ENCODE measurements at places on chromosomes 3 and 15. TPM values are rescaled to one million over a fixed set of nuclear protein-coding genes. Genes with fewer than 3 reads are reported as not detected.

The SLC6A11 gene
- not detected for total RNA-seq

The RBPMS2 gene
- 25.8 TPM for total RNA-seq

The LRRC2 gene
- 0.18 TPM for total RNA-seq

The ZNF717 gene
- total RNA-seq: 10.0 TPM

The ZBBX gene
- total RNA-seq: not detected

The HDGFL3 gene
- total RNA-seq: 21.4 TPM

The CCR3 gene
- not detected for total RNA-seq

The BDH1 gene
- 17.4 TPM for total RNA-seq

The MUSTN1 gene
- 5.3 TPM for total RNA-seq

The FSIP1 gene
- total RNA-seq: 1.1 TPM

The SERINC4 gene
- 0.18 TPM for total RNA-seq

The CRABP1 gene
- not detected for total RNA-seq

The GLCE gene
- 2.0 TPM for total RNA-seq

The ILDR1 gene
- total RNA-seq: not detected

The C2CD4B gene
- total RNA-seq: 0.75 TPM

The LNP1 gene
- 0.73 TPM for total RNA-seq

The DET1 gene
- total RNA-seq: 3.9 TPM

The CELSR3 gene
- total RNA-seq: 2.0 TPM

The UBXN7 gene
- 97.2 TPM for total RNA-seq

The GRAMD2A gene
- total RNA-seq: not detected

The SYNPR gene
- not detected for total RNA-seq

The CX3CR1 gene
- total RNA-seq: 405 TPM

The DGKG gene
- 1.6 TPM for total RNA-seq

The DPPA2 gene
- not detected for total RNA-seq

The CASR gene
- total RNA-seq: not detected

The TRAIP gene
- 3.3 TPM for total RNA-seq

The SLC49A4 gene
- total RNA-seq: 7.5 TPM

The IL5RA gene
- 0.34 TPM for total RNA-seq

The TLR9 gene
- total RNA-seq: not detected

The GOLGA8T gene
- 4.0 TPM for total RNA-seq

The RAB27A gene
- 111 TPM for total RNA-seq

The TJP1 gene
- not detected for total RNA-seq

The NANOGP8 gene
- total RNA-seq: not detected

The CLK3 gene
- total RNA-seq: 298 TPM

The THUMPD3 gene
- 44.0 TPM for total RNA-seq

The PLCB2 gene
- 345 TPM for total RNA-seq

The FAM3D gene
- total RNA-seq: not detected

The KLHL40 gene
- not detected for total RNA-seq

The TIMP4 gene
- total RNA-seq: not detected

The ERICH6 gene
- 3.6 TPM for total RNA-seq

The P2RY13 gene
- total RNA-seq: 0.59 TPM
